ENCODE measurements at places on chromosomes 11 and 22.

- DNase-seq, result no peak
Observed at GRCh38 chr11:112526699-112527416, 266.2 kb upstream of the PLET1 start.

DNA sequence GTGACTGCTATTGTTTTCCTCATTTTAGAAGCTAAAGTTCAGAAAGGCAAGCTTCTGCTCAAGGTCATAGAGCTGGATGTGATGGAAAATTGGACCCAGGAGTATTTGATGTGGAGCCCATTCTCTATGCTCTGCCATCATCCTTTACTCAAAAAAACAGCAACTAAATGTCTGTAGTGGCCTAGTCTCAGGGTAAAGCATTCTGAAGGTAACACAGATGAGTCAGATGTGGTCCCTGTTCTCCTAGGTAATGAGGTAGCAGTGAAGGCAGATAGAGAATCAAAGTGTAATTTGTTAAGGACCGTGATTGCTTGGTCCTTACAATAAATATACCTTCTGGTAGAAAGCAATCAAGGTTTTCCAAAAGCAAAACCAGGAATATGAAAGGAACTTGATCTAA is 84.4 kb upstream of the SPON1 start:
- no peak for DNase-seq

GRCh38 chr22:27638329-27639233 is 163.0 kb downstream of the MN1 start:
- DNase-seq, result no peak

GRCh38 chr11:10287140-10287539 is 6.9 kb downstream of the SBF2 start:
- no peak for DNase-seq

GRCh38 chr11:131305005-131305404 is 65.4 kb upstream of the NTM start:
- no peak for DNase-seq

GRCh38 chr22:49739138-49739537 is 88.5 kb downstream of the BRD1 start:
- DNase-seq, result no peak

- DNase-seq, result no peak
Observed at GRCh38 chr22:50376085-50376651, 33.0 kb downstream of the PPP6R2 start.

- no peak for DNase-seq
Observed at GRCh38 chr11:44963136-44963535, 12.5 kb upstream of the TP53I11 start.

- DNase-seq, result peak; percentile 20
Observed at GRCh38 chr22:47631571-47632102, 869.2 kb downstream of the TBC1D22A start.

DNA sequence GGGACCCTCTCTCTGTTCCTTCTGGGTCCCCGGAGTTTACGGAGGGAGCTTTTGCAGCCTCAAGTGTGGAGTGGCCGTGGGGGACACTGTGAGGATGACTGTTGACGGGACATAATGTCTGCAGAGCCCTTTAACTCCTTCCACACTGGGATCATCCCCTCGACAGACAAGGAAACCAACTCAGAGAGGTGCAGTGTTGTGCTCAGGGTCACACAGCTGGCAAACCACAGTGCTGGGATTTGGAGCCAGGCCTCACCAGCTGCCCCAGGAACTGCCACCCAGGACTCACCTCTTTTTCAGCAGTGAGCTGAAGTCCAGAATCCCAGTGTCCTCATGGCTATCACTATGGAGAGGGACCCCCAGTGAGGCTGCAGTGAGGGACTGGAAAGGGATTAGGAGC is 5.4 kb downstream of the MYBPC3 start:
- no peak for DNase-seq

DNA sequence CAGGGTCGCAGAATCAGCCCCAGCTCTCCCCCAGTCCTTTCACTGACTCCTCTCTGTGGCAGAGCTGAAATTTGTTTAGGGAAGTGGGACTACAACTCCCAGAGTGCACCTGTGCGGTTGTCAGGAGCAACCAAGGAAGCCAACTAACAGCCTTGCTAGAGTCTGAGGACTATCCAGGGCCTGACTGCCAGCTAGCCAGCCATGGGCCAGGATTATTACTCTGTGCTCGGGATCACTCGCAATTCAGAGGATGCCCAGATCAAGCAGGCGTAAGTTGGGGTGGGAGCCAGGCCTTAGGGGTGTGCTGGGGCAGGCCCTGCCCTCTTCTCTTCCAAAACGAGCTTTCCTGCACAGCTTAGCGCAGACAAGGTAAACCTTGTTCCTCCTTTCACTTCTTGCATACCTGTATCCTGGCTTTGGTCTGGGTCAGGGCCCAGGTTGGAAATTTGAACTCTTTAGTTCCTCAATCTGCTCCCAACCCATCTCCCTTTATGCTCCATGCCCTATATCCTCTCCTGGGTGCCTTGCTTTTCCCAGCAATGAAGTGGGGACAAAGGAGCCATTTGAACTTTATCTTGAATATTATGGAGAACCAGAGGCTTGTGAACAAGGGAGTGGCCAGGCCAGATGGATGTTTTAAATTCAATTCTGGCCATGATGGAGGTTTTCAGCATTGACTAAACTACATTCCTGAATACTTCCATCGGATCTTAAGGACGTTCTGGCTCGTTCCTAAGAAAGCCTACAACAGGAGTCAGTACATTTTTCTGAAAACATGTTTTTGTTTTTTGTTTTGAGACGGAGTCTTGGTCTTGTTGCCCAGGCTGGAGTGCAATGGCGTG is at the start of gene DNAJB13:
Gene DNAJB13, plus strand, starts transcription at position 158 of the 842 bp plus-strand sequence. Its CDS starts 44 bp downstream, at position 202.
- DNase-seq, result no peak

DNA sequence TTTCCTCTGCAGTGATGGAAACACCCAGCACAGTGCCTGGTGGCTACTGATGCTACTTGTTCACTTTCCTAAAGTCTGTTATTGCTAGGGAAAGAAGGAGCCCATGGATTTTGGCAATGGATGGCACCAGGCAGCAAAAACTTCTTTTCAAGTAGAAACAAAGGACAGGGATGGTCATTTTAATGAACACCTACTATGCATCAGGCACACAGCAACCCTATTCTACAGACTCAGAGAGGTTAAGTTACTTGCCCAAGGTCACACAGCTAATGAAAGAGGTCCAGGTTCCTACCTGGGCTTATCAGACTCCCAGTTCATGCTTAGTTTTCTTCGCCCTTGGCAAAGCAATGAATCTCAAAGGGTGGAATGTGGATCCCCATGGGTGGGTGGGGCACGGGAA is 36.9 kb upstream of the CD82 start:
- DNase-seq, result no peak

GRCh38 chr11:62985041-62985750 is 429 bp upstream of the SLC22A6 start:
- DNase-seq, result no peak

- no peak for DNase-seq
Observed at GRCh38 chr11:58774164-58774593, 42.4 kb upstream of the GLYAT start.

DNA sequence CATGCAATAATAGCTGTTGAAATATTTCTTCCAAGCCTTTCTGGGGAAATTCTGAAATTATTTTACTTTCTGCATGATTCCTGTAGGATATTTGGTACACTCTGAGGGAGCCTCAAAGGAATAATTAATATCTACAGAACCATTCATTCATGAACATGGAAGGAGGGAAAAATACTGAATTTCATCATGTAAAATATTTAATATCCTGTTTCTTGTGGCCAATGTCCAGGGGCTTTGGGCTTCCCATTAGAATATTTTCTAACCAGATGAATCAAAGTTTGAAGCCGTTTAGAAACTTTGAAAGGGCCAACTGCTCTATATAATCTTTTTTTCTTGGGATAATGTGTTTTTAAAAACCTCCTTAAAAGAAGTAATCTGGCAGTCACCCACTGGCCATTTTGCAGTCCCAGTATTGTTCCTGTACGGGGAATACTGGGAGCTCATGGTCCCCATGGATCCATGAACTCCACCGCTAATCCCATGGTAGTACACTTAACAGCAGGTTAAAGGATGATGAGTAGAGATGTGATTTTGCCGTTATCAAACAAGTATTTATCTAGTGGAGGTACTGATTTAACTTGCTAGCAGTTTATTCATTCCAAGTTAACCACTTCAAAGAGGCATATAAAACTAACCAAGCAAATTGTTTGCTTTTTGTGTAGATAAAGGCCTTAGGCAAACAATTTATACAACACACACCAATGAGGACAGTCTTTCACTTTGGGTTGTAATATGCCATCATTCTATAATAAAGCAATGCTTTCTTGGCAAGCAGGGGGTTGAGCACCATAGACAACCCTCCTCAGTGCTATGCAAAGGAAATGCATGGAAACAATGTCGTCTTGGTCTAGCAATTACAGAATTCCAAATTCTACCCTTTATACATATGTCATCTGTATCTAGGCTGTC is 34.5 kb upstream of the BLID start:
- peak; percentile 57 for DNase-seq

GRCh38 chr11:73239571-73240189 is 21.6 kb downstream of the P2RY2 start:
- DNase-seq, result no peak
